Activated CD8-positive, alpha-beta memory T cell treated with anti-CD3 and anti-CD28 coated beads for 48 hours (primary cell): ENCODE measurements at places on chromosomes 5 and 9.

DNA sequence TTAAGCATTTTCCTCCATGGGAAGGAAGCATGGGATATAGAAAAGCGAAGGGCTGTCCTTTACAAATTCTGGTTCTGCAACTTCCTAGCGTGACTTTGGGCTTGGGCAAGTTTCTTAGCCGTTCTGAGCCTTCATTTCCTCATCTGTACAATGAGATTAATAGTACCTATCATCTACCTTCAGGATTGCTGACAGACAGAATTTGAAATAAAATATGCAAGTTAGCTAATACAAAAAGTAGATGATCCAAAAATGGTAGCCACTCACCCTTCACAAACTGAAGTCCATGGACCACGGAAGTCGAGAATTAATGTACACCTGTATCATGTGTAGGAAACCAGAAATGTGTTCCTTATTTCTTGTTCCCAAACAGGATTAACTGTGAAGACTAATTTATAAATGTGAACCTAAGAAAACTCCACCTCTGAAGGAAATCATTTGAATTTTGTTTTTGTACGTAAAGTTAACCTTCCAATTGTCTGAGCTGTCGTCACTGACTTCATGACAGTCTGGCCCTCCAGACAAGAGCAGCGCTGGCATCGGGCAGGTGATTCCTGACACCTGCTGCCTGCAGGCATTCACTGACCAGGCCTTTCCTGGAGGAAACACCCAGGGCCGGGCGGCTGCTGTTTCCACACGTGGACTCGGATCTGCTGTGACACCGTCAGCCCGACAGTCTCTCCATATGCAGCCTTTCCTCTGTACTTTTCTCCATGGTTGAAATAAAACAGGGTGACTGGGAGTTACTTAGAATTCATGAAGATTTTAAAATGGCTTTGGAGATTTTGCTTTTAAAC lies 63.4 kb downstream of the PSMB7 start:
- DNase-seq, result no peak

- DNase-seq, result no peak
Observed at GRCh38 chr9:85173967-85174366, 504.4 kb downstream of the NTRK2 start.

DNA sequence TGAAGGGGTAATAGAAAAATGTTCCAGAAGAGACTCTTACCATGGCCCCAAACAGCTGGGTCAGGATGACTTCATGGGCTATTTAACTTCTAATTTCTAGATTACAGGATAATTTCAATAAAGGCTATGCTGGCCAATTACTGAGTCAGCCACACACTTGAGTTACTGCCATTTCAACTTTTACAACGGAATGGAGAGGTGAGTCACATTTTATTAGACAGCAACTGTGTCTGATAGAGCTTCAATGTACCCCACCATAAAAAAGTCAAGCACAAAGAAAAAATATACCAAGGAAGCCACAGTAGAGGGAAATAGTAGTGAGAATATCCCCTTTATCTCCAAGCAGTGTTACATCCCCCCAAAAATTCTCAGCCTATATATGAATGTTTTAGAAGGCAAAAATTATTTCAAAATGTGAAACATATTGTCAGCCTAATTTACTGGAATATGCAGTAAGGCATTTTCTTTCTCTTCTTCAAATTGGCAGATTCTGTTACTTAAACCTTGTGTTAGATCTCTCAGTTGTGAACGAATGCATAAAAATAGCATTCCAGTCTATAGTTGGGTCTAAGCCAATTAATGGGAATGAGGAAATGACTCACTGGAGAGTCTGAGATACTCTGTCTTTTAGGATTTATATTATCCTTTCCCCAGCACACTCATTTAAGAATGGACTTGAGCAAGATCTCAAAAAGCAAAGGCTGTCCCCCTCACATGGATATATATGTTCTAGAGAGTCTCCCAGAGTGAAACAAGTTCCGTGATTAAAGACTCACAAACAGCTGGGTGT lies 47.1 kb upstream of the RAI14 start:
- no peak for DNase-seq

- no peak for DNase-seq
Observed at GRCh38 chr9:129561594-129562281, 59.2 kb downstream of the C9orf50 start.

DNA sequence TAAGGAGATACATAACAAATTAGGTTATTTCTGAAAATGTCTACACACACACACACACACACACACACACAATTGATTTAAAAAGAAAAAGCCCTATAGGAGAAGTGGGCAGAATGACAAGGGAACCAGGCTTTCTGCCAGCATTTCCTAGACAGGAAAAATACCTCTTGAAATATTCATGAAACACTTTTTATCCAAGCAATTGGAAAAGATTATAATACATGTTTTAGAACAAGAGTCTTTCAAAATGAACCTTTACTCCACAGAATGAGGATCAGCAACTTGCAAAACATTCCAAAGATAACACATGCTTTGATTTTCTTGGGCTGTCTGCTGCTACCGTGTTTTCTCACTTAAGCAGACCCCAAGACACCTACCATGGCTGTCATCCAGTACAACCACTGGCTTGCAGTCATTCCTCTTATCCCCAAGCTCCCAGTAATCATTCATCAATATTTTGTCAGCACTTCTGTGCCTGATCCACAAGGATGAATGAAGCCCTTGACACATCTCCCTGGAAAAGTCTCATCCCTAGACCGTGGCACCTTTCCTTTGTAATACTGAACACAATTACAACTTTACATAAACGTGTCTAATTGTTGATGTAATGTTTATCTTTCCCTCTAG lies 717.1 kb upstream of the ZNF608 start:
- DNase-seq, result no peak
